Neural crest cell (in vitro differentiated cells): ENCODE measurements at places on chromosomes 6 and 20.

- no peak for DNase-seq
Measured at GRCh38 chr6:31908791-31909190, 6.9 kb upstream of the ZBTB12 start.

- DNase-seq, result no peak
Measured at GRCh38 chr20:2416541-2417212, 36.0 kb downstream of the TGM6 start.

- no peak for DNase-seq
Measured at GRCh38 chr6:118565311-118565960, 17.3 kb downstream of the PLN start.

DNA sequence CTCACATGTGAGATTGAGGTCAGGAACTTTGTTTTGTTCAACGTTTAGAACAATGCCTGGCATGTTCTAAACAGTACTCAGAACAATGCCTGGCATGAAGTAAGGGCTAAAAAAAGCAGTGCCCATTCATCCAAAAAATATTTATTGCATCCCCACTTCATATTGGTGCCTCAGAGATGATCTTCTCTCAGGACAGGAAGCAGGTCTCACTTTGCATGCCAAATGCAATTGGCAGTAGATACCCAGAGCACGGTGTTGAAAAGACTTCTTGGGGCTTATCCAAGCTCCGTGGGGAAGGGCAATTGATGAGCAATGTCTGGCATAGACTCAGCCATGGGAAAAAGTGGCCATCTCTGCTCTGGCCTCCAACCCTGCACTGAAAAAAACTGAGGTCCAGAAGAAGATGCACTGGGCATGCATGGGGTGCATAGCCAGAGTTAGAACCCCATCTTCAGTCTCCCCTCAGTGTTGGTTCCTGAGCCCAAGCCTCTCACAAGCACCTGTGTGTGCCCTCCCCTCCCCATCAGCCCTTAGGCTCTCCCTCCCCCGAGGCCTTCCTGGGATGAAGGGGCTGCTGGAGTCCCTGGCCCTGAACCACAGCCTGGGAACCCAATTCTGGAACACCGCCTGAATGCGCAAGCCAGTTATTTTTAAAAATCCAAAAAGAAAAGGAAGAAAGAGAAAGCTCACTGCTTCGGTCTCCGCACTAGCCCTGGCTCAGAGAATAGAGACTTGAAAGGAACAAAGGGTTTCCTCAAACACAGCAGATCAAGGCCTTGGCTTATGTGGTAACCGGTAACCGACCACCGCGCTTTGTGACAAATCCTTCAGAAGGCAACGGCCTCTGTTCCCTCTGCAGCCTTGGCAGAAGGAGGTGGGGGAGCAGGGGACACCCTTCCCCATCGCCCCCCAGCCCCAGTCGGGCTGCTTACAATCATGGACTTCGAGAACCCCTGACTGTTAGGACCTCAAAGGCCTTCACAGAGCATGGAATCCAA lies 78.5 kb upstream of the SIRPA start:
- no peak for DNase-seq

GRCh38 chr20:30816182-30816645 lies 441.2 kb upstream of the DEFB115 start:
- no peak for DNase-seq

DNA sequence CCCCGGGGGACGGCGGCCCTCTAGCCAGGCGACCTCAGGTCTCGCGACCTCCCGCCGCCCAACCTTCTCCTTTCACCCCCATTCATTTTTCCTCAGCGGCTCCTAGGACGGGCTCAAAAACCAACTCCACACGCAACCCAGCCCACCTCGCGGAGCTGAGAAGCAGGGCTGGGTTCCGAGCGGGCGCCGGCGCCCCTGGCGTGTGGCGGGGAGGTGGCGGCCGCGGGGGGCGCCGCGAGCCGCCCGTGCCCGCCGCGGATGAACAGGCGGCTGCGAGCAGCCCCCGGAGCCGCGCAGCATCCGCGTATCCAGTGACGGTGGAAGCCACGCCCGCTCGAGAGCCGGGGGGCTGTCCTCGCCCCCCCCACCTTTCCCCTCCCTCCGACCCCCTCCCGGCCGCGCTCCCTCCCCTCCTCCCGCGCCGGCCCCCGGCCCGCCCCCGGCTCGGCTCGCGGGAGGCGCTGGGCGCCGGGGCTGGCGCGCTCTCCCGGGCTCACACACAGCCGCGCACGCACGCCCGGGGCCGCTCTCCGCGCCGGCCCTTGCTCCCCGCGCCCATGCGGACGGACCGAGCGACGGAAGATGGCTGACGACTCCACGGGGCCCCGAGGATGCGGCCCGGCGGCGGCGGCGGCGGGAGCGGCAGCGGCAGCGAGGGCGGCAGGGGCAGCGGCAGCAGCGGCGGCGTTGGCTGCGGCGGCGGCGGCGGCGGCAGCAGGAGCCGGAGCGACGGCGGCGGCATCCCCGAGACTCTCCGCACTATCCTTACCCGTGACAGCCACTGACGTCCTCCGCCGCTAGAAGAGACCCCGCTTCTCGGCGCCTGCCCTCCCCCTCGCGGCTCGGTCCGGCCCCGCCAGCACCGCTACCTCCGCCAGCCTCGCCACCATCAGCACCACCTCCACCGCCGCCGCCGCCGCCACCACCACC lies at the start of gene SOBP:
Gene SOBP (plus strand): TSS at position 482 of the 930 bp plus-strand sequence. CDS start 500 bp downstream, outside the sequence.
- DNase-seq, result peak; percentile 76

- DNase-seq, result no peak
Measured at GRCh38 chr6:80942911-80943310, 809.6 kb downstream of the TENT5A start.

- no peak for DNase-seq
Measured at GRCh38 chr20:36408219-36408618, 102.1 kb downstream of the DLGAP4 start.

DNA sequence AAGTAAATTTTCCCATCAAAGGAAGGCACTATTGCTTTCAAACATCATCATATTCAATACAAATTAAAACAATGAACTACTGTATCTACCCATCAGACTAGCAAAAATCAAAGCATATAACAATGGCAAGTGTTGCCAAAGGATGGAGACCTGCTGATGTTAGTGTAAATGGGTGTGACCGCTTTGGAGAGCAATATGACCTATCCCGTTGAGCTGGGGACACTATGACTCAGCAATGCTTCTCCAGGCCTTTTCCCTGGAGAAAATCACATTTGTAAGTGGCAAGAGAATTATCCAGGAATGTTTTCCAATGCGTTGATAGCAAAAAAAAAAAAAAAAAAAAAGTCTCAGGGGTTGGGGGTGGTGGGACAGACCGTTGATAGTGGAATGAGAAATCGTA lies 46.1 kb downstream of the PHACTR3 start:
- no peak for DNase-seq

- no peak for DNase-seq
Measured at GRCh38 chr6:35728683-35729678, 7.9 kb upstream of the ARMC12 start.

GRCh38 chr6:107632381-107633136 lies 142.6 kb downstream of the SOBP start:
- DNase-seq, result no peak

GRCh38 chr6:148041546-148041945 lies 301.1 kb upstream of the SASH1 start:
- DNase-seq, result no peak

GRCh38 chr20:18832546-18833200 lies 19.1 kb downstream of the SCP2D1 start:
- DNase-seq, result no peak

DNA sequence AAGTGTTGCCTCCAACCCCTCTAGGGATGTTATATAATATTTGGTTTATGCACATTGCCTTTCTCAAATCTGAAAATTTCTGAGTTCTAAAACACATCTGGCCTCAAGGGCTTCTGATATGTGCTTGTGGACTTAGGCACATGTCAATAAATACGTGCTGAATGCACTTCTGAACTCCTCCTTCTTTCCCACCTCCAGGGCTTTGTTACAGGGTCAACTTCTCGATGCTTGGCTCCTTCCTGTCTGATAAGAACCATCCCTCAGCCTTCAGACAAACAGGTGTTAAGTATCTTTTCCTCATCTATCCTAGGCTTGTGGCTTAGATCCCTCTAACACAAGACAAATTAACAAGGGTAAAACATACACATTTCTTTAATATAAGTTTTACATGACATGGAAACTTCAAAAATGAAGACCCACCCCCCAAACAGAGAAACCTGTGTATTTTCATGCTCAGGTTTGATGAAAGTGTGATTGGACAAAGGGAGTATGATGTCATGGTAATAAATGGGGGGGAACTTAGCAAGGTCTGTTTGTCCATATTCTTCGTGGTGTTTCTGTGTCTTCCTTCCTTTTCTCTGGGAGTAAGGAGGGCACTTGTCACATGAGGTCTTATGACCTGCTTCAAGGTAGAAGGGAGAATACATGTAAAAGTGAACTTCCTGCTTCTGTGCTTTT lies 326.9 kb downstream of the CD83 start:
- no peak for DNase-seq

GRCh38 chr20:36030149-36030548 lies 61.8 kb downstream of the CNBD2 start:
- DNase-seq, result no peak

- no peak for DNase-seq
Measured at GRCh38 chr20:53855733-53856132, 214.7 kb downstream of the BCAS1 start.

GRCh38 chr20:31788578-31788977 lies 30.6 kb upstream of the MYLK2 start:
- DNase-seq, result no peak
